ENCODE measurements at places on chromosomes 3 and 15.

- H3K4me1 ChIP-seq = no peaks in the 10 kb centered on the region
- DNase-seq = no peak
- no peaks in the 10 kb centered on the region for H3K27me3 ChIP-seq
- H3K27ac ChIP-seq = no peak overlapping the region
- H3K4me3 ChIP-seq = peak overlapping the region; percentile 66
- no peaks in the 10 kb centered on the region for H3K36me3 ChIP-seq
Observed at GRCh38 chr3:172562871-172563865, 39.9 kb upstream of the TNFSF10 start.

- H3K4me3 ChIP-seq = no peak overlapping the region
- no peaks in the 10 kb centered on the region for H3K4me1 ChIP-seq
- no peaks in the 10 kb centered on the region for H3K27me3 ChIP-seq
- H3K36me3 ChIP-seq = no peaks in the 10 kb centered on the region
- H3K27ac ChIP-seq = no peak overlapping the region
Observed at GRCh38 chr15:59570315-59570714, 41.3 kb upstream of the GCNT3 start.

DNA sequence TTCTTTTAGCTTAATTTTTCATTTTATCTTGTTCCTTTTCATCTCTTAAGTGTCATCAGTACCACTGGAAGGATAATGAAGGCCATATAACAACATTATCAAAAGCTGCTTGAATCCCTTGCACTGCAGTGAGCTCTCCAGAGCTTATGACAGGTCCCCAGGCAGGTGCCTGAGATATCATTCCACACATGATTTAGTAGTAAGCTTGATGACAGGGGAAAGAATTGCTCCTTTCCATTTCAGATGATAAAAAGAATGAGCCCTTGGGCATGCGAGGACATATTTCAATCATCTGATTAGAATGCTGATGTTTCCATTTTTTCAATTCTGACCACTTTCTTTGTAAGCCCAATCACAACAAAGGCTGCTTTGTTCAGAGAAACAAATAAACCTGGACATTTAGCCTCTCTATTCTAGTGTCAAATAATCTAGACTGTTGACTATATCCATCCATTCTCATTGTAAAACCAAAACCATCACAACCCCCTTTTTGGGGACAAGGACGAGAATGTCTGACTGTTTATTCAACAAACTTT lies 567.8 kb downstream of the IGSF11 start:
- H3K27me3 ChIP-seq = no peaks in the 10 kb centered on the region
- H3K36me3 ChIP-seq = no peaks in the 10 kb centered on the region
- H3K27ac ChIP-seq = no peak overlapping the region

- no peak for DNase-seq
- no peaks in the 10 kb centered on the region for H3K27me3 ChIP-seq
- H3K27ac ChIP-seq = peak overlapping the region; percentile 95
Observed at GRCh38 chr3:13867732-13868131, 12.1 kb downstream of the WNT7A start.

DNA sequence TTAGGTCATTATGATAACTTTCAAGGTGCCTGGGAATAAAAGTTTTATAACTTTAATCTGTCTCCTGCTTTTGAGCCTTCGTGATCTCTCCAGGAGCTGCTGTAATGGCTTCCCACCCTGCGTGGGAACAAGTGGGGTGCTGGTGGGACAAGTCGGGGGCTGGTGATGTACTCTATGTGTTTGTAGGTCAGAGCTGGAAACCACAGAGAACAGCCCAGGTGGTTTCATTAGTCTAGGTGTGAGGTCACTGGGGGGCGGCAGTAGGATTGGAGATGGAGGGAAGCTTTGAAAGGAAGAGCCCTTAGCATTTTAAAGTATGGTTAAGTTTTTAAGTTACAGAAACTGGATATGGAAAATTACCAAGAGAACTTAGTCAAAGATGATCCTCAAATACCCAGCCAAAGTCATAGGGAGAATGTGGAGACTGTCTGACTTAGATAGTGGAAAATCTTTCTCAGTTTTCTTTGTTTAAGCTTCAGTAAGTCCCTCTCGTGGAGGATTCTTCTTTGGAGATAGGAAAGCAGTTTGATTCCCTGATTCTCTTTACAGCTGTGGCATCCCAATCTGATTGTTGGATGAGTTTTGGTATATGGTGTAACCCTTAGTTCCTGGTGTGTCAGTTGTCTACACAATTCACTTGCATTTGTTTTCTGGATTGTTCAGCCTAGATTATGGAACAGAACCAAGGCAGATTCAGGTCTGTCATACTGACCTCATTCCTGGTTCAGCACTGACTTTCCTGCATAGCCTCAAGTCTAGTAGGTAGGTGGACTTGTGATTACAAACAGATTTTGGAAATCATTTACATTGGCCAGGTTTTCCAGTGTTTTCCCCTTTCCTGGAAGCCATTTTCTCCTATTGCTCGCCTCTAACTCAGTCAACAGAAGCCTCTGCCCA lies 115.6 kb downstream of the FNDC3B start:
- no peaks in the 10 kb centered on the region for H3K27me3 ChIP-seq
- H3K4me1 ChIP-seq = peaks cover 43% of the 10 kb centered on the region
- DNase-seq = no peak
- H3K4me3 ChIP-seq = no peak overlapping the region
- no peaks in the 10 kb centered on the region for H3K36me3 ChIP-seq
- H3K27ac ChIP-seq = no peak overlapping the region

GRCh38 chr3:122168044-122168443 lies 15.4 kb upstream of the CASR start:
- H3K36me3 ChIP-seq = no peaks in the 10 kb centered on the region
- no peak overlapping the region for H3K27ac ChIP-seq
- H3K4me1 ChIP-seq = no peaks in the 10 kb centered on the region
- peaks cover 4% of the 10 kb centered on the region for H3K27me3 ChIP-seq
- DNase-seq = no peak

DNA sequence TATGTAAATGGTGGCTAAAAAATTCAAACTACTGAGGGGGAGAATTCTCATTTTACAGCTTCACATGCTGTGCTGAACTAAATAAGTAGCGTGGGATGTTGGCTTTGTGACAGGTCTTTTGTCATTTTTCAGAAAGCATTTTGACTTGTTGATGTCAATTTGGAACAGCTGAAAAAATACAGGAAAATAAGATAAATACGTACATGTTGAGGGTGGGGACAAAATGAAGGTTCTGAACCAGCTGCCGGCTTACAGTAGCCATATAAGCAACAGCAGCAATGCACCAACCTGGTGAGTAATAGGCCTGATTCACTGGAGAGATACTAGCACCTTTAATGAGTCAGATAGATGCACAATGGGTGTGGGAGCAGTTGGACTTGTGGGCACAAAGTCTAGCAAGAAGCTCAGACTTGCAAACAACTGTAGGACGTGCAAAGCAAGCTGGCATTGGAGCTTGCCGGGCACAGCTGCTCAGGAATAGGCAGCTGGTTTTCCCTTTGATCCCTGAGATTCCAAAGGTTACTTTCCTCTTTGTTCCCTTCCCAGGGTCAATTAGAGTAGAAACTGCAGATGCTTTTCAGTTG lies 12.9 kb downstream of the B3GNT5 start:
- no peaks in the 10 kb centered on the region for H3K36me3 ChIP-seq
- H3K27me3 ChIP-seq = peaks cover 13% of the 10 kb centered on the region
- H3K27ac ChIP-seq = no peak overlapping the region
- no peak overlapping the region for H3K4me3 ChIP-seq

DNA sequence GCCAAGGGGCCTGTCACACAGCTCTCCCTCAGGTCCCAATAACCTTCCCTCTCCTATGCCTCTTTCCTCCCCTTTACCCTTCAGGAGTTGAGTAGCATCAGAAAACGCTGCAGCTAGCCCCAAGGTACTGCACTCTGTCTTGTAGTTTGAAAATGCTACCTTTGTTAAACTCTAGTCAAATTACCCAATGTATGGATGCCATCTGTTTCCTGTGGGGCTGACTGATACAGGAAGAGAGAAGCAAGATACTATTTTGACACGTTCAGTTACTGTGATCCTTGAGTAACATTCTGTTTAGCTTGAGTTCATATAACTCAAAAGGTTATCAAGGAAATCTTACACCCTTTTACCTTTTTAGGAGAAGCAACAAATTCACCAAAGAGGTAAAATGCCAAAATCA lies 493.1 kb downstream of the FHIT start:
- no peaks in the 10 kb centered on the region for H3K36me3 ChIP-seq
- no peak for DNase-seq
- peaks cover 7% of the 10 kb centered on the region for H3K4me1 ChIP-seq

DNA sequence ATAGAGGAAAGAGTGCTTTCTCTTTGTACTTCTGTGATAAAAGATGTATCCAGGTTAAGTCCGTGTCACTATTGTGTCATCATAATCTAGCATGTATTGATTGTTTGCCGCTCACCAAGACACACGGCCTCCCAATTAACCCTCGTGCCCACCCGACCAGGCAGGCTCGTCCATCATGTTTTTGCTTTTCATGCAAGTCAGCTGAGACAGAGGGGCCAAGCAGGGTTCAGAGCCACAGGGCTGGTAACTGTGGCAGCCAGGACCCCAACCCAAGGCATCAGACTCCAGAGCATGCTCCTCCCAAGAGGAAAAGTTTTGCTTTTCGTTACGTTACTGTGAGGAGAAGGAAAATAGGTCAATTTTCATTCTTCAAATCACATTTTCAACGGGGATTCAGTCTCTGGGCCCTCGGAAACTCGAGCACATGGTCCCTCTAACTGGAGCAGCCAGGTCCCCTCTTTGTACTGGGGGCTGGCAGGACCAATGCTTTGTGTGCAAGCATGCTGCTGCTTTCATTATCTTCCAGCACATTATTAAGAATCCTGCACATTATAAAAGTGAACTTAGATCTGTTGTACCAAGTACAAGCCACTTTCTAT lies 161.1 kb upstream of the TOPAZ1 start:
- H3K27me3 ChIP-seq = no peaks in the 10 kb centered on the region
- DNase-seq = no peak
- H3K27ac ChIP-seq = no peak overlapping the region
- no peaks in the 10 kb centered on the region for H3K4me1 ChIP-seq
- no peaks in the 10 kb centered on the region for H3K36me3 ChIP-seq
- H3K4me3 ChIP-seq = no peak overlapping the region

DNA sequence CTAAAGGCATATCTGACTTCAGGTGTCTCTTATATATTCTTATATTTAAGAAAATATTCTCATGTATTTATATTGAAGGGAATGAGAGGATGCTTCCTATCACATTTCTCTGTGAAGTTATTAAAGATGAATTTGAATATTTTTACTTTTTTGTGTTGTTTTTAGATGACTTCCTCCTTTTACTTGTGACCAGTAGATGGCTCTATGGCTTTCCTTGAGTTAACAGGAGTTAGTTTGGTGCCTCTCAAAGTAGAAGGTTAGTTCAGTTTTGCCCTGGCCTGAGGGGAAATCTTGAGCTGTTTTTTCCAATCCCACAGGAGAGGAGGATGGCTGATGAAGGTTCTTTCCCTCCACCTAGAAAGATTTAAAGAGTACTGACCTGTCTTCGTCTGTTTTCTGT lies 80.7 kb downstream of the SQOR start:
- H3K4me3 ChIP-seq = no peak overlapping the region
- H3K27ac ChIP-seq = no peak overlapping the region
- H3K4me1 ChIP-seq = peaks cover 1% of the 10 kb centered on the region
- no peak for DNase-seq
- peaks cover 39% of the 10 kb centered on the region for H3K27me3 ChIP-seq

GRCh38 chr3:125605756-125606155 lies 10.5 kb upstream of the OSBPL11 start:
- H3K27me3 ChIP-seq = peaks cover 2% of the 10 kb centered on the region
- no peak overlapping the region for H3K27ac ChIP-seq
- no peak overlapping the region for H3K4me3 ChIP-seq
- DNase-seq = no peak

DNA sequence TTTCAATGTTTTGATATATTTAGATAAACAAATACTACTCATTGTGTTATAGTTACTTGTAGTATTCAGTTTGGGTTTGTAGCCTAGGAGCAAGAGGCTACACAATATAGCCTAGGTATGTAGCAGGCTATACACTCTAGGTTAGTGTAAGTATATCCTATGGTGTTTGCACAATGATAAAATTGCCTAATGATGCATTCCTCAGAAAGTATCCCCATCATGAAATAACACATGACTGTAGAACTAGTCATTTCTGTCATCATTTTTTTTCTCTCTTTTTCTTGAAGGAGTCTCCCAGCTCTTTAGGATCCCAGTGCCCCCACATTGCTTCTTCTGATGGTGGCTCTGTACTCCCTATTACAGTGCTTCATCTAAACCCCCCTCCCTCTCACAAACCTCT lies 157.7 kb upstream of the CADPS start:
- H3K27me3 ChIP-seq = no peaks in the 10 kb centered on the region
- H3K4me3 ChIP-seq = no peak overlapping the region
- H3K27ac ChIP-seq = no peak overlapping the region
- DNase-seq = no peak
- H3K36me3 ChIP-seq = no peaks in the 10 kb centered on the region

- H3K36me3 ChIP-seq = no peaks in the 10 kb centered on the region
- peaks cover 58% of the 10 kb centered on the region for H3K27me3 ChIP-seq
- no peak overlapping the region for H3K4me3 ChIP-seq
- no peak for DNase-seq
Observed at GRCh38 chr3:127135241-127136023, 57.5 kb upstream of the PRR23E start.

- no peaks in the 10 kb centered on the region for H3K4me1 ChIP-seq
- H3K36me3 ChIP-seq = no peaks in the 10 kb centered on the region
- no peak overlapping the region for H3K27ac ChIP-seq
- DNase-seq = no peak
Observed at GRCh38 chr3:5036858-5037257, 57.6 kb downstream of the BHLHE40 start.

GRCh38 chr3:183244981-183245476 lies 8.0 kb upstream of the B3GNT5 start:
- no peak overlapping the region for H3K4me3 ChIP-seq
- H3K27ac ChIP-seq = no peak overlapping the region
- peaks cover 4% of the 10 kb centered on the region for H3K27me3 ChIP-seq
- no peak for DNase-seq

DNA sequence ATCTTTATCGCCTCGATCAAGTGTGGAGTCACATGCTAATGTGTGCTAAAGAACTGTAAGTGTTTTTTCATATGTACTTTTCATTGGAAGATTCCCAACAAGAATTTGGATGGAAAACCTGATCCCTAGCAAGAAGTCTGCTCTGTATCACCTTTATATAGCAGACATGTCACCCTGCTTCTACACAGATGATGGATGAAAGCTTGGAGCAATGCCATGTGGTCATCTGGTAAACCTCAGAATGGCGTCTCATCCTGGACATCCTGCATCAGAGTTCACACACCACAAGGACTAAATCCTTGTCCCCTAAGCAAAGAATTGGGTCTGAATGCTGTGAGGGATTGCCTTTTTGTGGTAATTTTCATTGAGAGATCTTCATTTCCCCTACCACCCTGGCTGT lies 42.1 kb upstream of the CTDSPL start:
- no peak overlapping the region for H3K4me3 ChIP-seq
- H3K36me3 ChIP-seq = no peaks in the 10 kb centered on the region
- DNase-seq = no peak
- H3K27ac ChIP-seq = no peak overlapping the region

Data from naive thymus-derived CD8-positive, alpha-beta T cell (primary cell).